ENCODE measurements at places on chromosomes 5 and 9.

DNA sequence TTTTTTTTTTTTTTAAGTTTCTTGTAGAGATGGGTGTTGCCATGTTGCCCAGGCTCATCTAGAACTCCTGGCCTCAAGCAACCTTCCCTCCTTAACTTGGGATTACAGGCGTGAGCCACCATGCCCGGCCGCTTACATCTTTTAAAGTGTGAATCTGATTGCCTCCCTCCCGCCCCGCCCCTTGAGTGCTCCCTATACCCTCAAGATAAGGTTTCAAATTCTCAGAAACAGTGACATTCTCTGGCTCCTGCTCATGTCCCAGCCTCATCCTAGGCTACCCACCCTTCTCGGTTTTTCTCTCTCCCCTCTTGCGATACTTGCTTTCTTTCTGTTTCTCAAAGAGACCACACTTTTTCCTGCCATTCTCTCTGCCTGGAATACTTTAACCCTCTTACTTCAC is 12.4 kb downstream of the MORN5 start:
- no peak for DNase-seq

DNA sequence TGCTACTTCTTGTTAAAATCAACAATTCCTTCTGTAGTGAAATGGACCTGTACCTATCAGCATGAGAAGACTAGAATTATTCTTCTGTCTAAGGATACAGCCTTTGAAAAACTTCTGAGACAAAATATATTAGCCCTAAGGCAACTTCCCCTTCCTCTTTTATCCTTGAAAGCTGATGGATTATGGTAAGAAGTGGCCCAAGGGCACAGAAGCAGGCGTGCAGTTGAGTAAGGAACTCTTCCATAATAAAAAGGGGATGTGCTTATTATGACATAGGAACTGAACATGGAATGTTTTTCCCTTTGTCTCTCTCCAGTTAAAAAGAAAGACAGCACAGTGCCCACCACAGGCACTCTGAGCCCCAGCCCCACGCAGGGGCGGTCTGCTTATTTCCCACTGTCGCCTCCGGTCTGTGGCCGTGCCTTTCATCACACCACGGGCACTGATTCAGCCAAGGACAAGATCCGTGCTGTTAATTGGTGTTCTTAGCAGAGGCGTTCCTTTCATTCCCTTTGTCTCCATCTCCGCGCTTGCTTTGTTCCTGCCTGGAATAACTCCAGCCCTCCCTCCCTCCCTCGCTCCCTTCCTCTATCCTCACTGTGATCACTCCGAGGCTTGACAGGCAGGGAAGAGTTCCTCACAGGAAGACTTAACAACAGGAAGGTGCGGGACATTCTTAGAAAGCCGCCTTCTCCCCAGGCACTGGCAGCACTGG is 135.9 kb upstream of the OTULINL start:
- no peak for DNase-seq

- peak; percentile 46 for DNase-seq
Measured at GRCh38 chr5:39177631-39177964, 41.8 kb downstream of the FYB1 start.

DNA sequence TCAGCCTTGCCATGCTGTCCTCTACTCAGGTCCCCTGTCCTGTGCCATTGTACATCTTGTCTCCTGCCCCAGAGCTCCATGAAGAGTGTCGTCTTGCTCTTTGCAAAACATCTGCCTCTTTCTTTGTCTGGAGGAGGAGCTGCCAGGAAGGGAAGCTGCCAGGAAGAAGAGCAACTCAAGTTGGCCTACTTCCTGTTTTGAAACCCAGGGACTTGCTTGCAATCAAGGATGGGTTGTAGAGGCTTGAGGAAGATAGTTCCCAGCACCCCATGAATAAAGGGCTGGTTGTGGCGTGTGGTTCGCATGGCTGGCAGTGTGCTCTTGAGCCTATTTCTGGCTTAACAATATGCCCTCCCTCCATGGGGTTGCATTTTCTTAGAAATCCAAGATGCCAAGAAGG is 53.0 kb upstream of the CPEB4 start:
- DNase-seq, result no peak

- no peak for DNase-seq
Measured at GRCh38 chr5:55171471-55171870, 1.5 kb downstream of the CDC20B start.

DNA sequence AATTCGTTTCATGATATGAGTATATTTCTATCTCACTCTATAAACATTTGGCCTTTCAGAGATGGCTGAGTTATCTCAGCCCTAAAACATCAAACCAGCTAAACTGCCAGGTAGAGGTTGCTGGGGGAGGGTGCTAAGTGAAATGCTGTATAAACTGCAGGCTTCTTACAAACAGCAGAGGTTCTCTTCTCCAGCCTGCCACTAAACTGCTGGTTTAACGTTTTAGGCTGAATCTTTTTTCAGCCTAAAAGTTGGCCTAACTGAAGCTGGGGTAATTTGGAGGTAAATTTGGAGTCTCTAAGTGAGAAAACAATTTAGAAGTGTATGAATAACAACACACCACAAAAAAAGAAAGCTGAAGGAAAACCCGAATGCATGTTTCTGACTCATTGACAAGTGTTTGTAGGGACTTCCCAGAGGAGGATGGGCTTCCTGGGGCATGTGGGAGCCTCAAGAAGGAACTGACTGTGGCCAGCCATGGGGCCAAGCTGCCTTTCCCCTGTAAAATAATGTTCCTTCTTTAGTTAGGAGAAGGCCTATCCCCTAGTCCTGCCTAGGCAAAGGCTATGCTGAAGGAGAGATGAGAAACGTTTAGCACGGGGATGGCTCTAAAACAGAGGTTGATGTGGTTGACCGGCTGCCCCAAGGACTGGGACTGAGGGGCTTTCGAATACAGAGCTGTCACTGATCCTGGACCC is 44.3 kb downstream of the SLC28A3 start:
- DNase-seq, result peak; percentile 45

DNA sequence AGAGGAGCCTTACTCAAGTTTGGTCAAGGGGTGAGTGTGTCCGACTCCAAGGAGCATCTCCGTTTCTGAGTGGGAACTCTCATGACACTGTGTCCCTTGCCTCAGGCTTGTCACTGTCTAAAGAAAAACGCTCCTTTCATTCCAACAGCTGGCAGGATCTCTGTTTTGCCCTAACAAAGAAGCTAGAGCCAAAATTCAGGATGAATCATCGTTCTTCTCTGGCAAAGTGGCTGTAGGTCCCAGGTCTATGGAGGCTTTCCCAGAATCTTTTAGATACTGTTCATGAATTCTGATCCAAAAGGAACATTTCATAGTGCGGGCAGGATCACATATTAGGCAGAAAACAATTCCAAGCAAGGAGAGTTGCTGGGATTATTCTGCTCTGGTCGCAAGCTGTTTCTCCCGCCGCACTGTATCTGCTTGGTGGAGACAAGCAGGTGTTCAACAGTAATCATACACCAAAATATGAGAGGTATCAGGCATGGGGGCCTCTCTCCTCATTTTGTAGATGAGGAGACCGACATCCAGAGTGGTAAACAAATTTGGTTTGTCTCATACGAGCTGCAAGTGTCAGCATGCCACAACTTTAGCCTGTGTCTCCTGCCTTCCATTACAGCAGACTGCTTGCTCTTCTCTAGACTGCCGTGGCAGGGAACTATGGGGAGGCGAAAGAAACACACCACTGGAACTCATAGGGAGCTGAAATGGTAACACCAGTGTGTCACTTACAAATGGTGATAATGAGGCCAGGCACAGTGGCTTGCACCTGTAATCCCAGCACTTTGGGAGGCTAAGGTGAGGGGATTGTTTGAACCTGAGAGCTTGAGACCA is 72.6 kb downstream of the ENTREP1 start:
- no peak for DNase-seq

- DNase-seq, result no peak
Measured at GRCh38 chr5:55418994-55419968, 111.5 kb downstream of the MTREX start.

- no peak for DNase-seq
Measured at GRCh38 chr5:126046318-126046717, 376.9 kb upstream of the GRAMD2B start.

Measured in CD4-positive, alpha-beta T cell treated with Interleukin-6 for 4 hours (primary cell).